ENCODE measurements at places on chromosomes 16 and 17.

GRCh38 chr17:74309902-74310301, 16.1 kb upstream of the KIF19 start:
- DNase-seq: no peak

- no peak for DNase-seq
Measured at GRCh38 chr17:34511931-34512330, 67.5 kb upstream of the TMEM132E start.

DNA sequence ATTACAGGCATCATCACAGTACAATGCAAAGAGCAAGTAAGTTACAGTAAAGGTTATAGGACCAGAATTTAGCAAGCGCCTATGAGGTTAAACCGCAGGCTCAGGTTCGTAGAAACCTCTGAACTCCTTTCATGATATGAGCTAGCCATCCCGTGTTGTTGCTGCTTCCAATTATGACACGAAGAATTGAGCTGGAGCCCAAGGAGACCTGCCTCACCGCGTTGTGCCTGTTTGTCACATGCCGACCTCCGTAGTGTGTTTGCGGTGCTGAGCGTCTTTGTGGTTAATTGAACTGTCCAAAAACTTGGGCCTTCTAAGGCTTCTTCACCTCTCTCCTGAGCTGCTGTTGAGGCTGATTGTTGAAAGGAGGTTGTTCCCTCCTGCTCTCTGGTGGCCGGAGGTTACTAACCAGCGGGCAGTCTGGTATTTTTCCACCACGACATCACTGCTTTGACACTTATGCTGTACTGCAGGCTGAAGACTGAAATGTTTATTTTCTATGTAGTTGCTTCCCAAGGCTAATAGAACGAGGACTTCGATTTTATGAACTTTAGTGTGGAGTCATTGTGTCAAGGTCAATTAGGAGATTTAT, 67.5 kb downstream of the SEC14L1 start:
- DNase-seq: peak; percentile 63

DNA sequence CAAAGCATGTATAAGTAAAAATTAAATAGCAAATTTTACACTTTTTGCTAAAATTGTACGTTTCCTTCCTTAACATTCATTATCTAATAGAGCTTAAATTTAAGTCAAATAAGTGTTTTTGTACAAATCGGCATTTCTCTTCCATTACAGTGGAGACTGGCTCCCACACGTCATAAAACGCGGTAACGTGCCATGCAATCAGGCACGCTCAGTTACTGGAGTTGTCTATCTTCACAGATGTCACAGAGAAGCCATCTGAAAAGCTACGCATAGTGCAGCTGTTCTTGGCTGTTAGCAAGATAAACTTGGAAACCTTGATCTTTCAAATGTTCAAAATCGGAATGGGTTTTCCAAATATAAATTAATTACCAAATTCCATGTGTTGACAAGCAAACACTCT, 165.3 kb downstream of the STX8 start:
- DNase-seq: no peak

GRCh38 chr17:28970879-28971278, 19.6 kb upstream of the PHF12 start:
- DNase-seq: no peak

All from astrocyte of the spinal cord (primary cell).